Jurkat, Clone E6-1 (cell line): ENCODE measurements at places on chromosomes 3 and 15.

DNA sequence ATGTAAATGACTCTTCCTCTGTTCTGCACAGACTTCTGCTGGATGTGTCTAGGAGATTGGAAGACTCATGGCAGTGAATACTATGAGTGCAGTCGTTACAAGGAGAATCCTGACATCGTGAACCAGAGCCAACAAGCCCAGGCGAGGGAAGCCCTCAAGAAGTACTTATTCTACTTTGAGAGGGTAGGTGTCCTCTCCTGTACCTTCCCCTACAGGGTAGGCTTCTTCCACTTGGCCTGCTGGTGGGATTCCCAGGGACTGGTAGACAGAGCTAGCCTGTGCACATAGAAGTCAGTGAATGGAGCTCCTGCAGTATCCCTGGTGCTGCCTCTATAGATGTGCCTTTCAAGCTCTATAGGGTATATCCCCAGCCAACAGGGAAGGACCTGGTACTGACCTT is 10.6 kb upstream of the P4HTM start:
- no peak for DNase-seq

DNA sequence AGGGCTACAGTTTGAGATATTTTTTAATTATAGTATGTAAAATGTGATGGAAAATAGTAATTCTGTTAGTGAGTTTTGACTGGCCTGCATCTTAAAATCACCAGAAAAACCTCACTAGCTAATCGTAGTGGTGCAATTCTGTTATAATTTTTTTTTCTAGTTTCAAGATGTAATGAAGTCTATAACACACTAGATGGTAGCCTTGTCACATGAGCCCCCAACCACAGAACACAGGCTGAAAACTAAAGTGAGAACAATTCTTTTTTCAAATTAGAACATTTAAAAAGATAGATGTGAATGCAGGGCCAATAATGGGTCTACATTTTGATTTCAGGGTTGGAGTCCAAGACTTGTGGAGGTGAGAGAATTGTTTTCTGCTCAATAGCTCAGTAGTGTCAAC is 83.3 kb upstream of the KCNH8 start:
- DNase-seq = peak; percentile 6

- DNase-seq = no peak
These were observed 21.4 kb upstream of the CELF6 start for GRCh38 chr15:72341361-72341760.

- DNase-seq = no peak
These were observed 23.6 kb upstream of the CAV3 start for GRCh38 chr3:8709801-8710507.

- no peak for DNase-seq
These were observed 510.2 kb upstream of the MDFIC2 start for GRCh38 chr3:70822669-70823068.

- no peak for DNase-seq
These were observed 12.9 kb downstream of the LRRC2 start for GRCh38 chr3:46553154-46553553.

DNA sequence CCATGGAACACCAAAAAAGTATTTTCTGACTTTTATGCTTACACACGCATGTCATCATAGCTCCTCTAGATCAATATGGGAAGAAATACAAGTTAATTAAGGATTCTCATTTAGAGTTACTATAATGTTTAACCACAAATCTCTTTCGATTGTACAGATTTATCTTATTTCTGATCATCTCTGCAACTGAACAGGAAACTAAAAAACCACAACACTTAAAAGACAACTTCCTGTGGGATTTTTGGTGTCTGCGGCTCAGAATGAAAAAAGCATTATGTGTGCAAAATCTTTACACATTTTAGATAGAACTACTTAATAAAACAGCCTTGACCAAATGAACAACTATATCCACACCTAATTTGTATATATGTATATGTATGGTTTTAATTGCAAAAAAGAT is 3.0 kb upstream of the TJP1 start:
- DNase-seq = peak; percentile 77

GRCh38 chr3:9416139-9416780 is 18.8 kb downstream of the SETD5 start:
- DNase-seq = no peak

DNA sequence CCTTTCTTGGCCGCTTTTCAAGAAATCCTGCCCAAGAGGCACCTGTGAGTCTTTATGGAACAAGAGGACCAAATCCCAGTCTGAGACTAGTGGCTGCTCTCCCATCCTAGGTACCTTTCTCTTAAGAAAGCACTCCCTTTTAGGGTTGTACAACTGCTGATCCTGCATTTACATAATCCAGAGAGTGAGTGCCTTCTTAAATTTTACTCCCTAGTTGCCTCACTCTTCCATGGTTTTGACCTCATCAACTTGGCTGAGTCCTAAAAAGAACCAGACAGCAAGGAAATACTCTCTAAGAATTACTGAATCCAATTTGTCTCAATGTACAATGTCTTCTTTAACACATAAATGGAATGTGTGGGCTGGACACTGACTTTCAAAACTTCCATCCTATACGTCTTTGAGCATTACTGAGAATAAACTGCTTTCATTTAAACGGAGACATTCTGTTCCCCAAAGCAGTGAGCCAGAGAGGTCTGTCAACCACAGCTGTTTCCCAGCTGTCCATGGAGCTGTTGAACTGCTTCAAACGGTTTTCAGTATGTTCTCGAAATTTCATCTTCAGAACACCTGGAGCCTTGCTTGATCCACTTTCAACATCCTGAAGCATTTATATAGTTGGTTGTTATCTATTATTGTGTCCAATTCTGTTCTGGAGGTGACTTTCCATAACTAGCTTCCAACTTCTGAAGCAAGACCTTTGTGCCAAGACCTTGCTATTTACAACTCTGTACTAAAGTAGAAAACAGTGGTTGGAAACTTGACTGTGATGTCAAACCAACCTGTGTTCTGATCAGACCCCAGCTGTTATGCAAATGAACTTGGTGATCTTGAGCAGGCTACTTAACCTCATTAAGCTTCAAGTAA is 179.1 kb downstream of the SLC9A9 start:
- DNase-seq = no peak

- no peak for DNase-seq
These were observed 253.8 kb upstream of the IGF1R start for GRCh38 chr15:98394546-98394945.
